ENCODE measurements at places on chromosomes 4 and X. TPM values are rescaled to one million over a fixed set of nuclear protein-coding genes. Genes with fewer than 3 reads are reported as not detected.

Gene TMEM154
- total RNA-seq = 18.9 TPM

Gene OPRPN
- not detected for total RNA-seq

Gene XAGE2
- 1.0 TPM for total RNA-seq

Gene QDPR
- total RNA-seq = 45.4 TPM

Gene FAM9B
- total RNA-seq = not detected

DNA sequence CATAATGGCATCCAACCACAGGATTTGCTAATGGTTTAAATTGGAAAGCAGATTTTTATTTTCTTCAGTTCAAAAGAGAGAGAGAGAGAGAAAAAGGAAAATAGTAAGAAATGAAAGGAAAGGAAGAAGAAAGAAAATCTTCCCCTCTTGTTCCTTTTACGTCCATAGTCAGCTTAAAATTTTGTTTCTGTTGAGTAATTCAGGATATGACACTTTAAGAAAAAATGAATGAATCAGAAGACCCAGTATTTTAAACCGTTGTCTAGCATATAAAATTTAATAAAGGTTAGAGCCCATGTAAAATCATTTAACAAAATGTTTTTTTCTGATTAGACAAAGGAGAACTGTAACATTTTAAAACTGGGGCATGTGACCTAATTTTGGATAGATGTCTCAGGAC lies 391.8 kb upstream of the EPHA5 start:
- no peak for DNase-seq

- DNase-seq = no peak
Observed at GRCh38 chr4:166335256-166335938, 462.4 kb downstream of the TLL1 start.

DNA sequence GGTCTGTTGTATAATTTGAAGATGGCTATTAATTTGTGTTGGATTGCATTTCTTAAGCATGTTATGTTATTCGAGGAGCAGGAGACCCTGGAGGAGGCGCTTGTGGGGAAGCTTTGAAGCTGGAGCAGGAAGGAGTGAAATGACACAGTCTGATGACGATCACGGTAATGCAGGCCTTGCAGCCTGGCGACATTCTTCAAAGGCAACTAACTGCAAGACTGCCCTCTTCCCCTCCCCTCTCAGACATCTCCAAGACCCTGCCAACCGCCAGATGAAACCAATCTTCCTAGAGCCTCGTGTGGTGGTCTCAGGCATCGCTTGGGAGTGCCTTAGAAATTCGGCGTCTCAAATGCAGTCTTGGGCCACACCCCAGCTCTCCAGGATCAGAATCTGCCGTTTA lies 16.1 kb downstream of the CLCN4 start:
- DNase-seq = peak; percentile 82

DNA sequence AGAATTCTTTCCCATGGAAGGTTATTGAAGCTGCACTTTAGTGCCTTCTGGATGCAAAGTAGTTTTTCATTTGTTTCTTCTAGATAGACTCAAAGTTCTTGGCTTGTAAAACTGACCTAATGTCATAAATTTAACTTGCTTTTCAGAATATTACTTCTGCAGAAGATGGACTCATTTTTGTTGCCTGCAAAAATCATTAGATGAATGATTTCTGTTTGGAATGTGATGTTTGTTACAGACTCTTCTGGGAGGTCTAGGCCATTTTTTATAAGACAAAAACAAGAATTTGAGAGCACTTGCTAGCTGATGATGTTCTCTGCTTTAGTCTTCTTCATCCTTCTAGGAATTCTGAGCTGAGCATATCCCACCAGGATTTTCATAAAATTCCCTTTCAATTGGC lies 308.6 kb upstream of the GIMD1 start:
- DNase-seq = no peak

- peak; percentile 30 for DNase-seq
Observed at GRCh38 chr4:27742816-27743215, 882.2 kb downstream of the STIM2 start.

Data from lung (tissue), 17 donors.